ENCODE measurements at places on chromosomes 13 and 19. TPM values are rescaled to one million over a fixed set of nuclear protein-coding genes. Genes with fewer than 3 reads are reported as not detected.

- DNase-seq, result peak; percentile 51
These were observed at the start of gene SACS for GRCh38 chr13:23433171-23434153. SACS (minus strand) TSS chr13:23433702; CDS start chr13:23411239, 22,463 bp downstream.

DNA sequence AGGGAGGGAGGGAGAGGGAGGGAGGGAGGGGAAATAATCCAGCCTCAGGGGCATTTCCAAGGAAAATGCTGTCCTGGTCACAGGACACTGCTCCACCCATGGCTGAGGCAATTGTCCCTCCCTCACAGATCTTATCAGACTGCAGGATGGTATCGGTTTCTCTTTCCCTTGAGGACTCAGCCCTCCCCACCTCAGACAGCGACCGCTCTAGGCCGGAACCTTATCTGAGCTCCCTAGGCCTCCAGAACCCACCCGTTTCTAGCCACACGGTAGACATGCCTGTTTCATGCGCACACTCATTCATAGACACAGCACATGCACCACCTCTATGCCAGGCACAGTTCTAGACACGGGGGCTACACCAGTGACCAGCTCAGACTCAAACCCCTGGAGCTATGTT, 10.0 kb upstream of the IZUMO2 start:
- no peak for DNase-seq

GRCh38 chr19:40785526-40785925, 7.5 kb downstream of the RAB4B start:
- no peak for DNase-seq

- DNase-seq, result no peak
These were observed 1.1 kb downstream of the SAFB2 start for GRCh38 chr19:5621311-5621944.

DNA sequence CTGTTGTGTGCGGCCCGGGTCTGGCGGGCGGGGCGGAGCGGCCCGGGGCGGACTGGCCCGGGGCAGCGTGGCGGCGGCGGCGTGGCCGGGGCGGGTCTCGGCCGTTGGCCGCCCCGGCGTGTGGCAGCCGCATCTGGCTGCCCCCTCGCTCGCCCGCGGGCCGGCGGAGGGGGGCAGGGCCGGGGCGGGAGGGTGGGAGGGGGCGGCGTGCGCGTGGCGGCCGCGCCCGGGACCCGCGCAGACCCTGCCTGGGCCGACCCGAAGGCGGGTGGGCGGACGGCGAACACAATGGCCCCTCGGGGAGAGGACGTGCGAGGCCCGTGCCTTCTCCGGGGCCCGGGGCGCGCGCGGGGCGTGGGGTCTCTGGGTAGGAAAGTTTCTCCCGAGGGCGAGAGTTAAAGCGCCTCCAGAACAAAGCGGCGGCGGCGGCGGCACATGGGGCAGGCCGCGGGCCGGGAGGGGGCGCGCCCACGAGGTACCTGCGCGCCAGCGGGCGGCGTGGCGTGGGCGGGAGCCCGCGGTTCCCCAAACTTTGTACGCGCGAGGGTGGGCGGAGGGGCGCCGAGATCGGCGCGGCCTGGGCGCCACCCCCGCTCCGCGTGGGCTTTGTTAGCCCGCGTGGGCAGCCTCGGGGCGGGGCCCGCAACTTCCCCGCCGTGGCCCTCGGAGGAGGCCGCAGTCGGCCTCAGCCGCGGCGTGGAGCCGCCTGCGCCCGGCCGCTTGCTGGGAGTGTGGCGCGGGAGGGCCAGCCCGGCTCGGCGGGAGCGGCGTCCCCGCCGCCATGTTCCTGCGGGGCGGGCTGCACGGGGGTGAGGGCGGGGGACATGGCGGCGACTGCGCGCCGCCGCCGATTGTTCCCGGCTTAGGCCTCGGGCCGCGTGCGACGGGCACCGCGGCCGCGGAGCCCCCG, 764 bp downstream of the MIR17HG start:
- DNase-seq, result peak; percentile 54

DNA sequence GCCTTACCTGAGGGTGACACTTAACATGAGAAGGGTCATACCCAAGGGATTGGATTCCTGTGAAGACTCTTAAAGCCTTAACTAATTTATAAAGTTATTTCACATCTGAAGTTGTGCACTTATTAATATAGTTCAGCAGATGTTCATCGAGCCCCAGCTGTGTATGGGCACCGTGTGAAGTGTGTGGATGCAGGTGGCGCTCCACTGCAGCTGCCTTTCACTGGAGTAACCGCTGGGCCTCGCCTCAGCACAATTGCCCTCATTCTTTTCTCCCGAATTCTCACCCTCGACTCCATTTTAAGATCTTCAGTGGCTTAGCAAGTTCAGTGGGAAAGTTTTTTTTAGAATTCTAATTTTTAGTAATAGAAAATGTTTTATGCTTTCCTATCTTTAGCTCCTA, 66.2 kb downstream of the DPY19L3 start:
- DNase-seq, result no peak

- DNase-seq, result no peak
These were observed 258.7 kb upstream of the GPC6 start for GRCh38 chr13:92967923-92968322.

GRCh38 chr13:103062079-103062478, 4.1 kb downstream of the SLC10A2 start:
- DNase-seq, result no peak

GRCh38 chr13:49810567-49811526, 18.4 kb upstream of the KPNA3 start:
- peak; percentile 80 for DNase-seq

DNA sequence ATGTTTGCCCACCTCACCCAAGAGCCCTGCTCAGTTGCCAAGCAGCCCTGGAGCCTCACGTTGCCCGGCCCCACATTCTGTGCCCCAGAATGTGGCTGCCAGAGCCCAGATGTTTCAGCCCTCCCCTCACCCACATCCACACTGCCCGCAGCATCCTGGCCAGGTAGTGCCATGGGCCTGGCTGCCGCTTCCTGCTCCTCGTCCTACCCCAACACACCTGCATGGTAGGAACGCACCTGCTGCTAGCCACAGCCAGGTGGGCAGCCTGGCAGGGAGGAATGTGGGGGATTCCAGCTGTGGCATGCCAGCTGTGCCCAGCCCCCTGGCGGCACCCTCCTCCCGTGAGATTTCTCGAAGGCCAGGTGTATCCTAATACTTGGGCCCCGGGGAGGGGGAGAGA, 7.5 kb upstream of the NFIX start:
- no peak for DNase-seq

DNA sequence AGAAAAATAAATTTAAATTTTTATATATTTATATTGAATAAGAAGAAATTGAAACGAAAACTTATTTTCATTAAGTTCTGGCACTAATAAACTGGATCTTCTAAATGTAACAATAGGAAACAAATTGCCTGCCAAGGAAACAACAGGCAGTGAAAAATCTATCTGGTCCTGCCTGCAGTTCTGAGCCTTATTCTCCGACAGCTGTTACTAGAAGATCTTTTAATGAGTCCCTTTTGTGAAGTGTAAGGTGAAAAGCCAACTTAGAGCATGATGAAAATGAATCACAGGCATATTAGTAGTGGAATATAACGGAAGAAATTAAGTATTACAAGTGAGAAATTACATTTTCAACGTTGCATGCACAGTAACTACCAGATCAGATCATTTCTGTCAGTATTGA, 1002.7 kb upstream of the PCDH20 start:
- no peak for DNase-seq

DNA sequence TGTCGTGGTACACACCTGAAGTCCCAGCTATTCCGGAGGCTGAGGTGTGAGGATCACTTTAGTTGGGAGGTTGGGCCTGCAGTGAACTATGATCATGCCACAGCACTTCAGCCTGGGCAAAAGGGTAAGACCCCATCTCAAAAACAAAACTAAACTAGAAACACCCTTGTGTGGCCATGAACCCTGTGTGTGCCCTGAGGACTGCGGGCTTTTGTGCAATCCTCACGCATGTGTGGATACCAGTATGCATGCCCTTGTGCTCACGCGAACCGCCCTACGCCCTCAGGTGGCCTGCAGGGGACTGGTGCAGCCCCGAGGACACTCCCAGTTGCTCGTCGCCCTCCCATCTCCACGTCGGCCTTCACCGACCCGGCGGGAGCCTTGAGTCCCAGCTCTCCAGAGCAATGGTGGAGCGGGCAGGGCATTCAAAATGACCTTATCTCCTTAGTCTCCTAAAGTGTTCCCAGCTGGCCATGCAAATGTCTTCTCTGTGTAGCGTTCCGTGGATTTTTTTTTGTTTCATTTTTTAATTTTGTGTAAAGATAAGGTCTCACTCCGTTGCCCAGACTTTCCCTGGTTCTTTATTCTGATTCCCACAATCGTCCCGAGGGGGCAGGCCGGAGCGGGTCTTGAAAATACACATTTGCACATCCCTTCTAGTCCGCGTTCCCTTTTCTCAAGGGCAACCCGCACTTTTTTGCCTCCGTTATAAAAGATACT, 868 bp upstream of the EGLN2 start:
- DNase-seq, result peak; percentile 74

- no peak for DNase-seq
These were observed 11.2 kb downstream of the FEM1A start for GRCh38 chr19:4802711-4803110.

GRCh38 chr19:40578442-40578908, 1.8 kb downstream of the SHKBP1 start:
- peak; percentile 62 for DNase-seq

DNA sequence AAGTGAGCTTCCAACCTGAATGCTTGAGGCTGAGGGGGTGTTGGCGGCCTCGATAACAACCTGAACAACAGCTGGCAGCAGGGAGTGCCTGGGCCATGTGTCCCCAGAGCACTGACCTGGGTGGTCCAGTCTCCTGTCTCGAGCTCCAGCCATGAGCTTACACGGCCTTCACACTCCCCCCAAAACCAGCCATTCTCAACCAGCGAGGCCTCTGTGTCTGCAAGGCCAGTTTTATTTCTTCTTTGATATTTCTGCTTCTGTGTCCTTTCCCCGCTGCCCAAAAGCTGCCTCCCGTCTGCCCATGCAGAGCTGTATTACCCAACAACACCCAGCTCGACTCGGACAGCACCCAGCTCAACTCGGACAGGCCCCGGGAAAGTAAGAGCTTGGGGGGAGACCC, 32.5 kb upstream of the TFDP1 start:
- no peak for DNase-seq

GRCh38 chr13:93698016-93698613, 471.5 kb downstream of the GPC6 start:
- DNase-seq, result no peak

DNA sequence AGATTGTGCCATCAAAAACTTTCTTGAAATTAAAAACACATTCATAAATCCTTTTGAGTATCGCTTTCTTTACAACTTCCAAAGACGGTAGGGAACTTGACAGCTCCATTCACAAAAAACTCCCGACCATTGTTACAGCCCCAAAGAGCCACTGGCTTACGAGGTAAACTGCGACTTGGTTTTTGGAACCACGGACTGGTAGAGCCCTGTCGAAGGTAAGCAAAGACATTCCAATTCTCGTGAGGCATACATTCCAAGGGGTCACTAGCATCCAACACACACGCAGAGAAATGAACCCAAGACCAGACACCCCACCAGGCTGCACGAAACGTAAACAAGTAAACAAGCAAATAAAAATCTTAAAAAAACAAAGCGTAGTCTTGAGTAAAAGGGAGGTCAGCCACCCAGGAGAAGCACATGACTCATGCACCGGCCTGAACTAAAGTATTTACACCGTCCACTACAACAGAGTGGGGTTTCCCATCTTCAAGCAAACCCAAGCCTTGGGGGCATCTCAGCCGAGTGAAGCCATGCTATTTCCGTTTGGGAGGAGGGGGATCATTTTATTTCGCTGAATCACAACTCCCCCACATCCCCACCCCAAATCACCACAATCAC, 1.4 kb downstream of the BRD4 start:
- DNase-seq, result no peak

DNA sequence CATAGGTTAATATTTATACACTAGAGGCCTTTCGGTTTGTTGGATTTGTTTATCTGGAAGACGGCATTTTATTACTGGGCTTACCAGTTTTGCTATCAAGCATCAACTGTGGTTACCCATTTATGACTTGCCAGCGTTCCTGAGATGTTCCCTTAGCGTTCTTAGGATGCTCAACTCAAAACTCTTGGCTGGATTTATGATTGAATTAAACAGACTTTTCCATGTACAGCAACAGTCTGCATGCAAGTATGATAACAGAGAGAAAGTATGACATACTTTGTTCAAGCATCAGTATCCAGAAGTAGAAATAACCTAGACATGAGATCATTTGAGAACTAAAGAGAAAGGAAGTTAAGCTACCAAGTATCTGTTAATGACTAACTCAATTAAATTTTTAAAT, 29.9 kb upstream of the RNF113B start:
- peak; percentile 97 for DNase-seq

- DNase-seq, result no peak
These were observed 19.1 kb upstream of the CHST8 start for GRCh38 chr19:33602576-33603204.

DNA sequence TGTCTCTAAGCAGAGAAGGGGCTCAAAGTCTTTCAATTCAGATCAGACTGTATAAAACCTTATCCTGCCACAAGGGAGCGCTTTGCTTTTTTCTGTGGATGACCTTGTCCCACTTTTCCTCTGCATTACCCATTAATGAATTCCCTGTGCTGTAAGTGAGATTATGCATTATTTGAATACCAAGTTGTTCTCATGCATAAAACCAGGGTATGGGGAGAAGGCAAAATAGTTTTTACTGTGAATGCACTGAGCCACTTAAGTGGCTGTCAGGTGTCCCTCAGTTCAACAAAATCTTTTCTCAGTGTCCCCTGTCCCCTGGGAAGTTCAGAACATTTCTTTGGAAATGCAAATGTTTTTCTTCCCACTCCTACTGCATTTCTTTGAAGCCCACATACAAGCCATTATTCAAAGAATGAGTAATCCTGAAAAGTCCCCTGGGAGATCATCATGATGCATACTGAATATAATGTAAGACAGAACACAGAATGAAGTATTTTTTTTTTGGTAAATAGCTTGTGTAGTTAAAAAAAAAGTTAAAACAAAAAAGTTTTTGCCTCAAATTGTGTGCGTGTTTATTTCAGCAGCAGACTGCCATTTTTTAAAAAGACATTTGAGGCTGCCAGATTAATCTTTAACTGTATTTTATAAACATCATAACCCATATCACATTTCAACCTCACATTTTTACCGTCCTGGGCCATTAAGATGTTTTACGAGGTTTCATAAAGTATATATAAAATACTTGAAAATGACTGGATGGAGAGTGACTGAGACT, 506.7 kb upstream of the PCDH9 start:
- peak; percentile 78 for DNase-seq

DNA sequence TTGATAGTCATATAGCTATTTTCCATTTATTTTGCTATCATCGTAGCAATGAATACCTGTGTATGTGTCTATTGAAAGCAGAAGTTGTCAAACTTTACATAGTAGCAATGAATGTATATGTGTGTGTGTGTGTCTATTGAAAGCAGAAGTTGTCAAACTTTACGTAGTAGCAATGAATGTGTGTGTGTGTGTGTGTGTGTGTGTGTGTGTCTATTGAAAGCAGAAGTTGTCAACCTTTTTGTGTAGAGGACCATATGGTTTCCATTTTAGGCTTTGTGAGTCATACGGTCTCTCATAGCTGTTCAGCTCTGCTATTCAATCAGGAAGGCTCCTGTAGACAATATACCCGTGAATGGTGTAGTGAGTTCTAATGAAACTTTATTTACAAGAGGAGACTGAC, 20.8 kb downstream of the NLRP4 start:
- no peak for DNase-seq

GRCh38 chr13:47433461-47434005, 536.7 kb upstream of the HTR2A start:
- no peak for DNase-seq

GRCh38 chr13:24650161-24650560, 30.0 kb upstream of the ATP12A start:
- peak; percentile 55 for DNase-seq

Gene ZNF541
- total RNA-seq, result not detected

Gene RAB20
- 24.1 TPM for total RNA-seq

Gene NXNL1
- total RNA-seq, result not detected

Gene KCTD12
- total RNA-seq, result 144 TPM

Gene ZNF99
- 13.2 TPM for total RNA-seq

Gene CA11
- not detected for total RNA-seq

Gene GSK3A
- total RNA-seq, result 7.2 TPM

Gene SMIM44
- not detected for total RNA-seq
